ENCODE measurements at places on chromosomes 2 and 18.
A peak's percentile ranks its signal among the peaks of the same experiment; 100 is the strongest.

DNA sequence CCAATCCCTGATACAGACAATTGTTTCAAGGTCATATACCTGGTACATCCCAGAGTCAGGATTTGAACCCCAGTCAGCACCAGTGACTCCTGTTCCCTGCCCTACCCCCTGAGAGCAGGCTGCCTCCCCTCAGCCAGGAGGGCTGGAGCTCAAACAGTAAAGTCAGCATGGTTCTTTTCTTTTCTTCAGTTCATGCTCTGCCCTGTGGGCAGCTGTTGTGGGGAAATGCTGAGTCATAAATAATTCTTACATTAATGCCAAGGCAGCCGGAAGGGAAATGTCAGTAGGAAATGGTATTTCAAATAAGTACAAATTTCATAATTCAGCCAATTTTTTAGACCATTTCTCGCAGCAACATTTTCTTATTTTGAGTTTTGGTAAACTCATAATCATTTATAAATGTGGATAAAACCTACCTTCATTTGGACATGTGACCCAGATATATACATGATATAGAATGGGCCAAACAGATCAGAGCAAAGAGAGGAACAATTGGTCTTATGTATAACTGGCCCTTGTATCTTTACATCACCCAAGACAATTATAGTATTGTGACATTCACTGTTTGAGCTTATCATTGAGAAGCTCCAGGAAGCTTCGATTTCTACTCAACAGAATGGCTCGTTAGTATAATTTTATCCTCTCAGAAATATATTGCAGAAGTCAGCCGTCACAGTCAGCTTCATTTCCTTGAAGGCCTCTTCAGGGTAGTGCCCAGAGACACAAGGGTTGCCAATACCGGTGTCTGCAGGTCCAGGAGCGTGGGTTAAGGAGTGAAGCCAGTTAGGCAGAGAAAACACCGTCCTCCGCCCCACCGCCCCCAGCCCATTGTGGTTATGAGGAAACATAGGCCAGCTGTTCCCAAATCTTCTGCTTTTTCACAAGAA is 28.0 kb upstream of the SCYGR1 start:
- DNase-seq = peak; percentile 60

DNA sequence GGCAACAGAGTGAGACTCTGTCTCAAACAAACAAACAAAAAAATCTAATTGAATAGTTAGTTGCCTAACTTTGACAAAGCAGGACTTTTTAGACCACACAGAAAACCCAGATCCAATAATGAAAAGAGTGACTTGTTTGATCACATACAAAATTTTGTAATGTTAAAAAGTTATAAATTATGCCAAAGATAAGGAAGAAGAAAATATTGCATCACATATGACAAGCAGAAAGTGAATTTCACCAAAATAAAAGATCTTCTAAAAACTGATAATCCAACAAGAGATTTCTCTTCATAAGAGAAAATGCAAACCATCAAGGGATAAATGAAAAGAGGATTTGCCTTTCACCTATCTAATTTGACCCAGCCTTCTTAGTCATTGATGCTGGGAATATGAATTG is 2.8 kb upstream of the RMP24 start:
- no peak for DNase-seq

DNA sequence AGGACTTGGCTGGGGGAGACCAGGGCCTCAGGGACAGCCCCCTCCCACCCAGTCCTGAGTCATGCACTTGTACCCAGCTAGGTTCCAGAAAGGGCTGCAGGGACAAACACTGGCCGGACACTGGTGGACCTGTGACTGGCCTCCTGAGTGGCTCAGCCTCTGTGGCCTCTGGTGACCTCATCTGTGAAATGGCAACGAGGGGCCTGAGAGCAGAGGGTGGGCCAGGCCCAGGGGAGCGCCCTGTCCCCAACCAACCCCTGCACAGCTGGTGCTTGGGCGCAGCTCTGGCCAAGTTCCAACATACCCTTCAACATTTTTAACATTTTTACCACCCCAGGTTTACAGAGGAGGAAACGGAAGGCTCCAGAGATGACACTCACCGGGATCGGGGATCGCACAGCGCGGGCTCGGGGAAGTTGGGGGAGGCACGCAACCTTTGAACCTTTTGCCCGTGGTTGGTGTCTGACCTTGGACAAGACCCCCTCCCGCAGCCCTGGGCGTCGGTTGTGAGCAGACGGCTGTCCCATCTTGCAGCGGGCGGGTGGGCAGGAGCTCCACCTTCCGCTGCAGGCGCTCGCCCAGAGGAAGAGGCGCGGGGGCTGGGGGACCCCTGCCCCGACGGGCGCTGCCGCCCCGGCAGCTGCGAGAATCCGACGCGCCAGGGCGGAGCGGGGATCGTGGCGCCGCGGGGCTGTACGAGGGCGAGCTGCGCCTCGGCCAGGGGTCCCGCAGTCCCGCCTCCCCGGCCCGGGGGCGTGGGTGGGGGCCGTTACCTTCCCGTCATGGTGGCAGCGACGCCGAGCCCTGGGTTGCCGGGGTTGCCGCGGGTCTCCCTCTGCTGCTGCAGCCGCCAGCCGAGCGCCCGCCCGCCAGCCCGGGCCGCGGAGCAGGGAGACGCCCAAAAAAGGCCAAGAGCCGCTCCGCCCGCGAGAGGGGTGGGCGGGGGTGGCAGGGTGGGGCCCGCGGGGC is 805 bp downstream of the LIMS2 start:
- DNase-seq = no peak

GRCh38 chr2:191463790-191464189 is 214.1 kb upstream of the NABP1 start:
- DNase-seq = no peak

DNA sequence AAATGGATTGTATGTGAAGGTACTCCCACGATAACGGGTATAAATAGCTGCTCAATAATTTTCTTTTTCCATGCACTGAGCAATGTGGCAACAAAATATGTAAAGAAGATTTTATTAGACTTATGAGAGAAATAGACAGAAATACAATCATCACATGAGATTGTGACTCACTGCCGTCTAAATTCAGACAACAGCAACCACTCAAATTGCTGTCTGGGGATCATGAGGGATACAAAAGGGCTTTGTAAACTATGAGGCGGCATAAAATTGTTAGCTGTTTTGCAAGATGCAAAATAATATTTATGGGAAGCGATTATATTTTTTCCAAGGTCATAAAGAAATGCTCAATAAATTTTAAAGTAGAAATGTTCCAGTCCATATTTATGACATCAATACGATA is 259.1 kb upstream of the AGAP1 start:
- DNase-seq = peak; percentile 59

GRCh38 chr18:48955830-48956261 is 5.1 kb upstream of the SMAD7 start:
- peak; percentile 79 for DNase-seq

- DNase-seq = no peak
Measured at GRCh38 chr2:158921599-158922408, 46.6 kb upstream of the TANC1 start.

GRCh38 chr2:12347066-12347493 is 369.7 kb upstream of the TRIB2 start:
- no peak for DNase-seq

DNA sequence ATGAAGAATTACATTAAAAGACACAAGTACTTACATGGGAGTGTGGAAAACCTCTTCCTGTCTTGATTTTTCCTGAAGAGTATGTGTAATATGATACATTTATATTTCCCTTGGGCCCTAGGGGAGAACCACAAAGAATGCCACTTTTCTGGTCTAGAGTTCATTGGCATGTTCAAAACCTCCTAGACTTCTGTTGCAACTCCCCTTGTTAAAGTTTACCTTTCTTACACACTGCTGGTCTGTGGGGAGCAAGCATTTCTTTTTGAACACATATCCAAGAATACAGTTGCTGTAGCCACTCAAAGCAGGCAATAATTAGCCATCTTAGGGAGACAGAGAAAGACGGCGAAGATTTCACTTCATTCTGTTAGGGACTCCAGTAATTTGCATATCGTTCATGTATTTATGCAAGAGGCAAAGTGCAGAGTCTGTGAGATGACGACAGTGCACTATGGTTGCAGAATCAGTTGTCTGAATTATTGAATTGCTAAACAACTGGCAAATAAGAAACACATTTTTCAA is 103.5 kb downstream of the NOL4 start:
- DNase-seq = peak; percentile 84

GRCh38 chr18:80246445-80247392 is 595 bp downstream of the PARD6G start:
- no peak for DNase-seq

GRCh38 chr18:45688113-45688512 is 35.9 kb upstream of the SLC14A1 start:
- DNase-seq = peak; percentile 48

DNA sequence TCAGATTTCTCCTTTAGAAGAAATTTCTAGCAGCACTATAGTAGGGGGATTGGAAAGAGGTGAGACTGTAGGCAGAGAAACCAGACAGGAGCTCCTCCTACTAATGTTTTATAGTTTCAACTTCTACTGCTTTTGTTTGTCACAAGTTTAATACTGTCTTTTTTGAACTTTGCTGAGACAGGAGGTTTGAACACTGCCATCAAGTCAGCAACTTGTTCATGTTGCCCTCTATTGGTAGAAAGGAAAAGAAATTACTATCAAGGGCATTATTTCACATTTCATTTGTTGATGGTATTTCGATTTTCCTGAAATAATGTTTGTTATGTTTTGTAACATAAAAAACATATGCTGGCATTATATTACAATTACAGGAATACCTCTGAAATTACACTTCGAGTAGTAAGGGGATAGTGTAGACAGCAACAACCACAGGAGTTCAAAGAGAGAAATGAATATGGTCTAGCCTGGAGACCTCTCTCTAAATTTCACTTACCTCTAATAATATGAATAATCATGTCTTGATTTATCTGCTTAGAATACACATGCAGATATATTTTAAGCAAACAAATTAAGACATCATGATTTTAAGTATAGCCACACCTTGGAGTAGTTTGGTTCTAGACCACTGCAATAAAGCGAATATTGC is 12.4 kb upstream of the CCDC88A start:
- DNase-seq = peak; percentile 45

- no peak for DNase-seq
Measured at GRCh38 chr2:96252526-96252925, 13.3 kb downstream of the TMEM127 start.

DNA sequence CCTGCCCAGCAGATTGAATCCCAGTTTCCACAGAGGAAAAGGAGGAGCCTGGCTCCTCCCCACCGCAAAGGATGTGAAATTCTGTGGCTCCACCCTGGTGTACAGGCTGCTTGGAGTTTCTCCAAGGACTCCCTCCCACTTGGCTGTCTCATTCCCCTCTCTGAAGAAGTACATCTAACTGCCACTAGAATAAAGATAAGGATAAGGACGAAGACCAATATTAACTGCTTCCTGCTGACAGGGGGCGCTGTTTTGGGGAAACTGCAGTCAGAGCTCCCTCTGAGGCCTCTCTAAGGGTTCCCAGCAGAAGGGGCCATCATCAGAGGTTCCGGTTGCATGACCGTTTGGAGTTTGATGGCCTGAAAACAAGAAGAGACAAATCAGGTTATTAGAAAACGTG is 790.9 kb downstream of the CPS1 start:
- DNase-seq = no peak

- no peak for DNase-seq
Measured at GRCh38 chr18:36311026-36311570, 13.6 kb downstream of the FHOD3 start.

DNA sequence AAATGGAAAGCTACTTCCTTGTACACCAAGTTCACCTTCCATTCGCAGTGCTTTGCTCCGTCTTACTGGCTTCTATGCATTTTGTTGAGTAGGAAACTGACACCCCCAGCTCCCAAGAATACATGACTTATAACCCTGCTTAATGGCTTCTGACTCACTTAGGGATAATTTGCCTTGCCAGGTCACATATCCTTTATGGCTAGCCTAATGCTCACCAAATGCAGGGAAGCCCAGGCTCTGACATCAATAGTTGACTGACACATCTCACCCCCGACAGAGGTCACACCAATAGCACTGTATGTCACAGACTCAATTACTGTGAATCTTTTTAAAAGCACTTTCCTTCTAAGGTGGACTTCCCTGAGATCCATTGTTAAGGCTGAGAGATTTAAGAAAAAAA is 147.2 kb downstream of the DTNA start:
- no peak for DNase-seq

DNA sequence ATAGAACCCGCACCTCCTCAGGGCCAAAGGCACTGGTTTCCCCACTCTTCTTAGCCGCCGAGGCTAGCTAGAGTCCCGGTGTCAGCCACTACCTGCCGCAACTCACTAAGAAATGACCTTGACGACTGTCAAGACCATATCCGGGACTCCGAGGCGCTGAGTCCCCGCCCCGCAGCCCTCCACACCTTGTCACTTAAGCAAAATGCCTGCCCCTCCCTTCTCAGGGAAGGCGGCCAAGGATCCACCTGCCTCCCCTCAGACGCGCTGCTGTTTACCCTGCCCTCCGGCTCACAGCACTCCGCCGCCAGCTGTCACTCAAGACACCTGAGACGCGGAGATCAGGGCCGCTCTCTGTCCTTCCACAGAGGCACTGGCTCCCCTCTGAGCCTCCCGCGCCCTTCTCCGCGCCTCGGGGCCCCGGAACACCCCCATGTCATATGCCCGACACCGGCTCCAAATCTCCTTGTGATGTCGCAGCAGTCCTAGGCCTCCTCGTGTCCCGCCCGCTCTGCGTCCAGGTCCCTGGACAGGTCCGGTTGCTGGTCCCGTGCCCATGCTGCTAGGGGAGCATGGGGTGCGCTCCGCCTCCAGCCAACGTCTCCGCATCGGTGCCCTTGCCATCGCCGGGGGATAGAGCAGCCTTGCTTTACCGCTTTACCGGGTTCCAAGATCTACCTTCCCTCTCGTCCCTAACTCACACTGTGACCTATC is 32.5 kb upstream of the REG3G start:
- no peak for DNase-seq

- no peak for DNase-seq
Measured at GRCh38 chr2:140658760-140659692, 1471.8 kb downstream of the LRP1B start.

- DNase-seq = no peak
Measured at GRCh38 chr2:70532244-70532935, 21.2 kb downstream of the TGFA start.

DNA sequence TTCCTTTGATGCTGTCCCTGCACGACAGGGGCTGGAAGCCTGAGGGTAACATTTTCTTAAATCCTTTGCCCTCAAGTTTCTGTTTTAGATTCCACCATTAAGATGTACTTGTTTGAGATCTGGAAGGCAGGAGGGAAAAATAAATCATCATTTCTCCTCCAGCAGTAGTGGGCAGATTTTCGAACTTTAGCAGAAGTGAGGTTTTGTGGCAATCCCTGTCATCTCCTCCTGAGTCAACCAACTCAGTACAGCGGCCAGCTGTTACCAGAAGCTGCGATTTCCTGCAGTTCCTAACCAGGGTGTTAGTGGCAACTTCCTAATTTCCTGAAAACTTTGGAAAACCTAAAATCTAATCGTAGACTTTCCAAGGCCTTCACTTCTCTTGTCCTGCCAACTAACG is 517.2 kb upstream of the ACVR2A start:
- peak; percentile 1 for DNase-seq

- DNase-seq = no peak
Measured at GRCh38 chr2:148599109-148599991, 45.2 kb upstream of the EPC2 start.

DNA sequence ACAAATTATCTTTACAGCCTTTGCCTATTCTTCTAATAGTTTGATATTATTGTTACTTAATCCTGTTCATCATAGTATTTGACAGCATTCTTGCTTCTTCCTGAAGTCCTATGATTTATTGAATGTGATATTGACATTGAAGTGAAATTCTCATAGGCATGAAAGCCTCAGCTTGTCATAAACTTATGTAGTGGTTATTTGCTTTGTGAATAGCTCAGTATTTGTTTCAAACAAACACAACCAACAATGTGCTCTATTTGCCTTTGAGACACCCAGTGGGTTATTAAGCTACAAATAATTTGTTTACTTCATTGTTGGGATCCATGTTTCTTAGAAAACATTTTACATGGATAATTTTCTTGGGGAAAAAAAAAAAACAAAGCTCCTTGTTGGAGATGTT is 57.2 kb downstream of the TTC39C start:
- no peak for DNase-seq

Measured in fibroblast of upper back skin (primary cell).